ENCODE measurements at places on chromosomes 12 and 14. TPM values are rescaled to one million over a fixed set of nuclear protein-coding genes. Genes with fewer than 3 reads are reported as not detected.

SDR9C7 gene
- total RNA-seq: 0.17 TPM

TAS2R46 gene
- total RNA-seq: 0.96 TPM

KRT79 gene
- total RNA-seq: 0.82 TPM

ZFHX2 gene
- total RNA-seq: 27.3 TPM

ART4 gene
- not detected for total RNA-seq

NELL2 gene
- total RNA-seq: 0.53 TPM

CMA1 gene
- total RNA-seq: not detected
